Stimulated activated naive CD4-positive, alpha-beta T cell treated with Interleukin-2 at 50 U/mL for 16 hours (primary cell): ENCODE measurements at places on chromosomes 12 and 14.

- no peak for DNase-seq
These were observed 60.6 kb downstream of the GNG2 start for GRCh38 chr14:51921026-51921425.

DNA sequence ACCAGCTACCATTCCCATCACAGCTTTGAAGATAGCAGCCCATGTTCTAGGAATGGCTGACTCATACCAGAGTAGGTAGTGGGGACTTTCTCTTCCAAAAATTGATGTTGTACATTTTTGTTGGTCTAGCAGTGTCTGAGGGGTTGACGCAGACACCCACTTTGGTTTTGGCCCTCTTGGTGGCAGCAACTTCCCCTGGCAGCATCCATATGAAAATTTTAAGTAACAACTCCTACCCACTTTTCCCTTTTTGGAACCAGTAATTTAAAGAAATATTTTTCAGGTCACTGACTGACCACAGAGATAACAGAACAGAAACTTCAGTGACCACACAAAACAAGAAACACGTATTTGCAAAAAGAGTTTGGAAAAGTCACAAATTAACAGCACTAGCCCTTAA is 162.0 kb upstream of the TMCC3 start:
- DNase-seq = no peak

- no peak for DNase-seq
These were observed 999.8 kb upstream of the TMEM132C start for GRCh38 chr12:127267128-127267527.

GRCh38 chr14:35369701-35370191 is 34.8 kb downstream of the NFKBIA start:
- DNase-seq = no peak

DNA sequence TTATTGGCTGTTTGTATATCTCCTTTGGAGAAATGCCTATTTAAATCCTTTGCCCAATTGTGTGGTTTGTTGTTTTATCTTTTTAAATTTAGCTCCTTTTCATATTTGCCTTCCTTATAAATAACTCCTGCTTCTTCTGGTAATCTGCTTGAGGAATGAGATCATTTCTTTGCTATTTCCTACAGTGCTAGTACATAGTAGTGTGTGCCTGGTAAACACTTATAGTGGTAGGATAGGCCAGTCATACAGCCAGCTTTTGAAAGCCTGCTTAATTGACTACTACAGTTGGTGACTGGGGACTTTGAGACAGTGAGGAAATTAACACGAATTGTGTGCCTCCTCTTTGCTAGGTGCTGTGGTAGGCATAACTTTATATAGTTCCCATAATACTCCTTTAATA is 68.7 kb downstream of the BORCS5 start:
- no peak for DNase-seq

- DNase-seq = no peak
These were observed 42.6 kb downstream of the BEGAIN start for GRCh38 chr14:100544506-100545141.

DNA sequence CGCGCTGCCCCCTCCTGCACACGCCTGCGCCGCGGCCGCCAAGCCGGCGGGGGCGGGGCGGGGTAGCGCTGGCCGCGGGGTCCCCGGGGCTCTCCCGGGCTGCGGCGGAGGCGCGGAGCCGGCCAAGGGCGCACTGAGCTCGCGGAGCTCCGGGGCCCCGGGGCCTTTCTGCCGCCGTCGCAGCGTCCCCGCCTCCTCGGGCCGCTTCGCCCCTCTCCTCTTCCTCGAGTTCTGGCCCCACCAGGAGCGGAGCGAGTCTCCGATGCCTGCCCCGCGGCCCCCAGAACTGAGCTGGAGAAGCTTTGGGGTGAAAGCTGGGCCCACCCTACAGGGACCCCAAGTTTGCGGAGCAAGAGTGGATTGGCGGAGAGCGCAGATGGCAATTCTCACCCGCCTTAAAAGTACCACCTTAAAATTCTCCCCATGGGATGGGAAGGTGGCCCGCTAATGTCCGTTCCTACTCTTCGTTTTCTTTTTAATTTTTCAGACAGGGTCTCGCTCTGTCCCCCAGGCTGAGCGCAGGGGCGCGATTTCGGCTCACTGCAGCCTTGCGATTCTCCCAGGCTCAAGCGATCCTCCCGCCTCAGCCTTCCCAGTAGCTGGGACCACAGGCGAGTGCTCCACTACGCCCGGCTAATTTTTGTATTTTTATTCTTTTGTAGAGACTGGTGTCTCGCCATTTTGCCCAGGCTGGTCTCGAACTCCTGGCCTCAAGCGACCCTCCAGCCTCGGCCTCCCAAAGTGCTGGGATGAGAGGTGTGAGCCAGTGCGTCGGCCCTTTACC is 129.6 kb downstream of the NDUFA12 start:
- DNase-seq = no peak

DNA sequence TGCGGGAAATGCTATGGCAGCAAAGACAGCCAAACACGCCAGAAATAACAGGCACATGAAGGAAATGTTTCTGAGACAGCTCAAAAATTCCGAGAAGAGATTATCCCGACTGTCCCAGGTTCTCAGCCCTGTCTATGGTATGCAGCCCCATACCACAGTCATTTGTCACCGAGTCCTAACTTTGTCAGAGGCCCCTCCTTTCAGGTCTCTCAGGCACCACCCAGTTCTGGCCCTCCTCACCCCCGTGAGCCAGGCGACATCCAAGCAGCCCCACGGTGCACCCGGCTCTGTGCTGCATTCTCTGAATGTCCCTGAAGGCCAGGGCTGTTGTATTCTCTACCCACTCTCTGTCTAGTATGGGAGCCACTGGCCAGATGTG is 24.0 kb downstream of the SSH1 start:
- no peak for DNase-seq

DNA sequence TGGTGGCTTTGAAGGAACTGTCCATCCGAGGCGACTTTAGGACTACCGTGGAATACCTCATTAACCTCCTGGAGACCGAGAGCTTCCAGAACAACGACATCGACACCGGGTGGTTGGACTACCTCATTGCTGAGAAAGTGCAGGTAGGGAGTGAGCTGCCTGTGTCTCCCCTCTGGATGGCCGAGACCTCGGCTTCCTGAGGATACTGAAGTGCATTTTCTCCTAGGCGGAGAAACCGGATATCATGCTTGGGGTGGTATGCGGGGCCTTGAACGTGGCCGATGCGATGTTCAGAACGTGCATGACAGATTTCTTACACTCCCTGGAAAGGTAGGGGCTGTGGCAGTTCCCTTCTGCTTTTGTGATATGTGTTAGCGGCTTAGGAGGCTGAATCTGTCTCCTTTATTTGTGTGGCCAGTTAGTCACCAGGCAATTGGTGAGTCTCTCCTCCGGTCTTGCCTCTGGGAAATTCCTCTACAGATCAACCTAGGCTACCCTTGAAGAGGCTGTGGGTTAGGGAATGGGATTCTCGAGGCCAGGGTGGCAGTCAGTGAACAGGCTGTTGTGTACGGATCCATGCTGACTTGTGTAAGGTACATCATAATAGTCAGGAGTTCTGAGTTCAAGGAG is 75.3 kb downstream of the ACACB start:
- DNase-seq = no peak

GRCh38 chr12:100215209-100215608 is 14.6 kb downstream of the ACTR6 start:
- no peak for DNase-seq

- DNase-seq = no peak
These were observed 78.3 kb downstream of the LGMN start for GRCh38 chr14:92670160-92670559.

GRCh38 chr14:75578102-75578785 is at the start of gene FLVCR2:
TSS of gene FLVCR2 (plus strand) at chr14:75578620. CDS start at chr14:75578973, 353 bp downstream.
- DNase-seq = peak; percentile 66

GRCh38 chr12:66620026-66620425 is 58.9 kb downstream of the GRIP1 start:
- no peak for DNase-seq

- DNase-seq = peak; percentile 84
These were observed at the start of gene MLXIP for GRCh38 chr12:122078141-122079032. TSS of gene MLXIP (plus strand) at chr12:122078756. CDS start at chr12:122078854, 98 bp downstream.

DNA sequence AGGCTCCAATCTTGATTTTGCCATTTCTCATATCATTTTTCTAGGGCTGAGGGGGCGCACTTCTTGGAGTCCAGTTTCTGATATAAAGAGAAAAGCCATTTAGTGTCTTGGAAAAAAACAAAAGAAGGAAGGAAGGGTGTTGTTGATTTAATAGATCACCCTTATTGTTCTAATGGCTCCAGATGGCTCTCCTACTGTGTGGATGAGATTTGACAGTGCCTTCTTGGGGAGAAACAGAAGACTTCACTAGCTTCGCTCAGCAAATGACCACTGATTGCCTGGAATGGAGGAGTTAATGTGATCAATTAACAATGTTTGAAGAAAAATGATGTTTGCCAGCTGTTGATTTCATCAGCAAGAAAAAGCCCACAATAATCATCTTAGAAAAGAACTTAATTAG is 216.2 kb downstream of the APAF1 start:
- no peak for DNase-seq

- DNase-seq = no peak
These were observed 69.7 kb downstream of the CMAS start for GRCh38 chr12:22115711-22116110.

DNA sequence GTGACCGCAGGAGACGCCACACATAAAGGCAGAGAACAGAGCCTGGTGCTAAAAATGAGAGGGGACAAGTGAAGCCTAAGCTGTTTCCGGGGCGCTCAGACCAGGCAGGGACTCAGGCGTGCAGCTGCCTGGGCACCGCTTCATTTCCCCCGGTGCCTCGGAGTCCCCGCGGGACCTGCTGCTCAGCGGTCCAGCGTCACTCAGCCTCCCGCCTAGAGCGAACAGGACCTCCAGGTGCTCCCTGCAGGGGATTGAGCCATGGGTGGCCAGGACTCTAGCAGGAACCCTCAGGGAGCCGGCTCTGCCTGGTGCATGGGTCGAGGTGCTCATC is 31.0 kb downstream of the CCDC85C start:
- DNase-seq = no peak

GRCh38 chr12:74747305-74747704 is 209.7 kb downstream of the ATXN7L3B start:
- DNase-seq = no peak

DNA sequence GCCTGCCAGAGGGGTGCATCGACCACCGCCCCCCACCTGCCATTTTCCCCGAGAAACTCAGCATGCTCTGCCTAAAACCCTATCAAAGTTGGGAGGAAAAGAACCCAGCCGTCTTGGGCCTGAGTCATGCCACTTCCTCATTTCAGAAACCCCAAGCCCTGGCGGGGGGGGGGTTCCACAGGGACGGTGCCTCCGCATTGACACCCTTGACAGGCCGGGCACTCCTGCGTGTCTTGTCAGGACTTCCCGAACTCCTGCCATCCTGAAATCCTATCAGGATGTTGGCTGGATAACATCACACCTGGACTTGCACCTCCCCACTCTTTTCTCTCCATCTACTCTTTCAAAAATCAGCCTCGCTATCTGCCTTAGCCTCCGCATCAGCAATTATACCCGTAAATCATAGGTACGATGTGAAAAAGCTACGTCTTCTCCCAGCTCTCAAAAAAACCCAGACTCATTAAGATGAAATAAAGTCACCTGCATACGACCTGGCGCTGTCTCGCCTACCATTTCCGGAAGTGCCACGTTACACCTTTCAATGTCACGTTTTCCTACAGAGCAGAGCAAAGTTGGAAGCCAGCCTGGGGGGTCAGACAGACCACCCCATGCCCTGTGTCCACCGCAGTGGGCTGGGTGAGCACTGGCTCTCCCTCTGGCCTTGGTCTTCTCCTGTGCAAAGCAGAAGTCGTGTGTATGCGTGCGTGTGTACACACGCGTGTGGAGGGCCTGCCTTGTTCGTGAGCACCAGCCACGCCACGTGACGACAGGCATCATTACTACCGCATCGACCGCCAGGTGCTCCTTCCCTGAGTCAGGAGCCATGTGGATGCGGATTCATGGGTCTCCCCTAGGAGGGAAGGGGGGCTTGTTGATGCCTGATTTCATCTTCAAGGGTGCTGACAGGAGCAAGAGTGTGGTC is 96.7 kb downstream of the RFLNA start:
- peak; percentile 35 for DNase-seq

GRCh38 chr12:88856201-88856600 is 275.9 kb upstream of the KITLG start:
- no peak for DNase-seq

DNA sequence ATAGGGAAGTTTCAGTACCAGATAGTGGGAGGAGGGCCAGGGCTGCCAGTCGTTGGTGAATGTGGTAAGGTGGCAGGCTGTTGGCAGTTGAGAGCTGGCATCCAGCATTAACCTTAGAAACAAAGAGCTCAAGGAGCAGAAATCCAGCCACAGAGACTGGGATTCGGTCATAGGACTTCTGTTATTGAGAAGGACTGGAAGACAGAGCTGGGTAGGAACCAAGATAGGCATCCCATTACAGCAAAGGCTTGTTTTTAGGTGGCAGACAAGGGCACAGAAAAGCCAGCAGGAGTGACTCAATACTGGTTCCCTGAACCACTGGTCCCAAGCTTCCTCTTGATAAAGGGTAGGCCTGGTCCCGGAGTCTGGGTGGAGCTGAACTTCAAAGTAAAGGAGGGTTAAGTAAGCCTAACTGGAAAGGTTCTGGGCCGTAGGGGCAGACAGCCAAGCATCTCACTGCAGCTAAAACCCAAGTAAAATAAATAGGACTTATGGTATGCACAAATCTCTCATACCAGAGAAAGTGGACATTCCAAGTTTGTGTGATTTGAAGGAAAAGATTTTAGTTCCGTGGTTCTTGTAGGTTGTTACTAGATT is 147.9 kb downstream of the ETV6 start:
- DNase-seq = no peak

- DNase-seq = no peak
These were observed 152.8 kb upstream of the MAX start for GRCh38 chr14:65255029-65255545.

- peak; percentile 62 for DNase-seq
These were observed 1.0 kb upstream of the CAMKK2 start for GRCh38 chr12:121297435-121297991.

DNA sequence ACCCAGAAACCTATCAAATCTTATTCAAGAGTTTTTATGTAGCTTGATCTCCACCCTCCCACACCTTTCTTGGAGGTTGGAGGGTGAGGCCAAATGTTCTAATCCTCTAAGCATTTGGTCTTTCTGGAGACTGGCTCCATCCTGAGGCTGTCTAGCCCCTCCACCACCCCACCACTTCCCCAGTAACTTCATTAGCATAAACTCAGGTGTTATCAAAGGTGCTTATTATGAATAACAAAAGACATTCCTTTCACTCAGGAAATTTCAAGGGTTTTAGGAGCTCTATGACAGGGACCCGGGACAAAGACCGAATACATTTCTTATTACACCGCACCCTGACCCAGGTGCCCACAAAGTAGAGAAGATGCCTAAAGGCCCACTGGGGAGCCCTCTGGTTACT is 2.8 kb upstream of the TMEM229B start:
- no peak for DNase-seq

- no peak for DNase-seq
These were observed 233.6 kb upstream of the E2F7 start for GRCh38 chr12:77299001-77299400.

GRCh38 chr12:5072311-5072710 is 28.6 kb downstream of the KCNA5 start:
- no peak for DNase-seq
